NCI-H1092 (cell line): ENCODE measurements at places on chromosomes 5 and 9.

- no peak for DNase-seq
These were observed 250.9 kb downstream of the ADGRV1 start for GRCh38 chr5:90809311-90810056.

DNA sequence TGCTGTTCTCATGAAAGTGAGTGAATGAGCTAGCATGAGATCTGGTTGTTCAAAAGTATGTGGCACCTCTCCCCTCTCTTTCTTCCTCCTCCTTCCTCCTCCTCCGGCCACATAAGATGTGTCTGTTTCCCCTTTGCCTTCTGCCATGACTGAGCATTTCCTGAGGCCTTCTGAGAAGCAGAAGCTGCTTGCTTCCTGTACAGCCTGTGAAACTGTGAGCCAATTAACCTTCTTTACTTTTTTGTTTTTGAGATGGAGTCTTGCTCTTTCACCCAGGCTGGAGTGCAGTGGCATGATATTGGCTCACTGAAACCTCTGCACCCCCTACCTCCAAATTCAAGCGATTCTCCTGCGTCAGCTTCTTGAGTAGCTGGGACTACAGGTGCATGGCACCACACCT lies 6.1 kb downstream of the S100Z start:
- no peak for DNase-seq

DNA sequence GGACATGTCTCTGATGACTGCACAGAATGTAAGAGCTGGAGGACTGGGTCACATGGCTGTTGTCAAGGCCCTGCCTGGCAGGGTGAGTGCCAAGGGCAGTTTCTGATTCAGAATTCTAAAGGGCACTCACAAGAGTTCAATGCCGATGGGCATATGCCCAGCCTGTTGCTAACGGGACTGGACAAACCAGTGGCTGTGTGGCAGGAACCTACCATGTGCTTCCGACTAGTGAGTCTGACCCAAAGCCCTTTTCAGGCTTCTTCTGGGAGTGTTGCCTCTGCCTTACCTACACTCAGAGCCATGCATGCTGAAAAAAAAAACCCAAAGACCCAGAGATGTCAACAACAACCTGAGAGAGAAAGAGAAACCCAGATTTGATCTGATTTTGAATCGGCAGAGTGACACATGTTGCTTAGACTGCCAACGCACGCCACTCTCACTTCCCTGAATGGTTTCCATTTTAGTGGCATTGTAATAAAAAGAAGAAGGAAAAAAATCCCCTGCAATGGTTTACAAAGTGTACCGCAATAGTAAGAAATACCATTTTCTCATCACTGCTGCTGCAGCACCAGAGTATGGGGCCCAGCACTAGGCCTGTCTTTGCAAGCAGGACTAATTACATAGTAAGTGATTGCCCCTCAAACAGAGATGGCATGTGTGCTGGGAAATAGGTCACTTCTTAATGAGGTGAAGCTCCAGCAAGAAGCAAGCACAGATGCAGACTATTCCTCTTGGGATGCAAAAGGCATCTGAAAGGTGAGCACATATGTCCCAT lies 194.3 kb downstream of the PALM2AKAP2 start:
- DNase-seq, result no peak

GRCh38 chr5:154723740-154724505 lies 31.3 kb upstream of the LARP1 start:
- DNase-seq, result no peak

- DNase-seq, result no peak
These were observed 186.2 kb downstream of the DENND1A start for GRCh38 chr9:123743737-123744136.

GRCh38 chr9:93196096-93197055 lies 12.4 kb downstream of the WNK2 start:
- DNase-seq, result no peak

DNA sequence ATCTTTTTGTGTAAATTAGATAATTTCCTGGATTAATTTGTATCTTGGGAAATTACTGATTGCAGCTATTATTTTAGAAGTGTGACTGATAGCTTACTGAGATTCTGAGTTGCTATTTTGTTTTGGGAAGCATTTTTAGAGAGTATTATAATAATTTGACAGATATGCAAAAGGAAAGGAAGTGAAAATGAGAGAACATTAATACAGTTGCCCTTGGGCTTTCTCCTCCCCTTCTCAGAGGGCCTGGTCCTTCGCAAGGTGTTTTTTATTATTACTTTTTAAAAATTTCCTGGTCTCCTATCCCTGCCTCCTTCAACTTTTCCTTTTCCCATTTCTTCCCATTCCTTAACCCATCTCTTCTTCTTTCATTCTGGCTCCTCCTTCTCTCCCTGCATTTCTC lies 32.6 kb downstream of the UBAP1 start:
- no peak for DNase-seq

- DNase-seq, result no peak
These were observed 33.4 kb downstream of the DDX4 start for GRCh38 chr5:55771175-55771655.

DNA sequence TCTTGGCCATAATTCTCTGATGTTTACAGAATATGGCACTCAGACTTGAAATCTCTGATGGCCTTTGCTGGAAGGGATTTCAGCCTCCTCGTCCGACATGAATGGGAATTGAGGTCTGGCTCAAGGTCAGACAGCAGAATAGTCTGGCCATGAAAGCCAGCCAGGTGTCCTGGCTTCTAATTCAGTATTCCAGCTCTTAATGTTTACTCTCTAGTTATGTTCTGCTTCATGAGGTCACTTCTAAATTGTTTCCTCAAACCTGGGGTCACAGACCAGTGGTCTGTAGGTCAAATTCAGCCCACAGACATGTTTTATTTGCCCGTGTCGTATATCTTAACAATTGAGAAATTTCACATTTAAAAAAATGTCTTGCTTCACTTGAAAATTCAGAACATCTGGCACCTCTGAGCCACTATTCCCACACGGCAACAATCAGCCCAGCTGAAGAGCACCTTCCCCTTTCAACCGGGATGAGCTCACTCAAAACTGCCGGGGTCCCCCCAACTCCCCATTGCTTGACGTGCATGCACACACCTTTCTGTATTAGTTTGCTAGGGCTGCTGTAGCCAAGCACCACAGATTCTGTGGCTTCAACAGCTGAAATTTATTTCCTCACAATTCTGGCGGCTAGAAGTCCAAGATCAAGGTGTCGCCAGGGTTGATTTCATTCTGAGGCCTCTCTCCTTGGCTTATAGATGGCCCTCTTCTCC lies 243.5 kb downstream of the ENC1 start:
- DNase-seq, result no peak

GRCh38 chr5:16592255-16592654 lies 24.5 kb downstream of the RETREG1 start:
- no peak for DNase-seq

- no peak for DNase-seq
These were observed 4.5 kb upstream of the IL7R start for GRCh38 chr5:35852084-35852734.

- no peak for DNase-seq
These were observed 5.5 kb upstream of the LYSMD3 start for GRCh38 chr5:90534922-90535321.

GRCh38 chr5:132426525-132427138 lies 57.1 kb downstream of the SLC22A5 start:
- DNase-seq, result no peak

GRCh38 chr5:79582186-79582585 lies 30.1 kb upstream of the TENT2 start:
- peak; percentile 29 for DNase-seq

DNA sequence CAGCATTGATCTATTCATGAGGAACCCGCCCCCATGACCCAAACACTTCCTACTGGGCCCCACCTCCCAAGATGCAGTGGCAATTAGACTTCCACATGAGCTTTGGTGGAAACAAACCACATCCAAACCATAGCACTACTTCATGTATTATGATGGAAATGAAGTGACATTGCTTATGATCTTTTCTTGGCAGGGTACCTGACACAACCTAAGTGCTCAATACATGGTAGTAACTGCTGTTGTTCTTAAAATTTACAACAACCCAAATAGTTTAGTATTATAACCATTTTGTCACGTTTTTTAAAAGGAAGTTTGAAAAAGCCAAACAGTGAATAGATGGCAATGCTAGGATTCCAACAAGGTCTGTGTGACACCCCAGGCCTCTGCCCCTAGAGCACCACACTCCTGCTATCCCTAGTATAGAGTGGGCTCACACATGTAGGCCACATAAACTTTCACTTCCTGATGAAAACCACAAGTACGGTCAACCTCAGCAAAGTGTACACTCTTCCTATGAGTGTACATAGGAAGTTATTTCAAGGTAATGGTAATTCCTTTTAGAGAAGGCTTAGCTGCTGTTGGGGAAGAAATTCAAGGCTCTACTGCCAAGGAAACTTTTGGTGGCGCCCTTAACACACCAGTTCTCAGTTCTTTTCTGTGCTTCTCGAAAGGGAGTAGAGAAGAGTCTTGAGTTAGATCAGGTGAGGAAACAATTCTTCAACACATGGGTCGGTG lies 97.6 kb downstream of the ARSB start:
- no peak for DNase-seq

DNA sequence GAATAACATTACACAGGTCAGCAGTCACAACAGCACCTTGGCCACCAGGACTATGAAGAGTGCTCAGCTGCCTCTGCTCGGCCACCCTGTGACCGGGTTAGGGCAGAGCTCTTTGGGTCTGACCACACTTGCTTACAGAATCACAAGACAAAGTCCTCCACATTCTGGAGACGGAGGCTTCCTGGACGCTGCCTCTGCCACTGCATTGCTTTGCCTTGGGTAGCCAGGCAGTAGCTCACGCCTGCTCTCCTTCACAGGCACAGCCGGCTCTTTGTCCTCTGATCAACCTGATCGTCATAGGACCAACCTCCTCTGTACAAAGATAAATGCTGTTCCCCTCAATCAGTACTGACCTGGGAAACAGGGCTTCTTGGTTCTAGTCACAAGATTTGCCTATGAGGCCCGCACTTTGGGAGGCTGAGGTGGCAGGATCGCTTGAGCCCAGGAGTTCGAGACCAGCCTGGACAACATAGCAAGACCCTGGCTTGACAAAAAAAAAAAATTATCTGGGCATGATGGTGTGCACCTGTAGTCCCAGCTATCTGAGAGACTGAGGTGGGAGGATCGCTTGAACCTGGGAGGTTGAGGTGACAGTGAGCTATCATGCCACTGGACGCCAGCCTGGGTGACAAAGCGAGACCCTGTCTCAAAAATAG lies 128.4 kb upstream of the IER5L start:
- DNase-seq, result no peak

DNA sequence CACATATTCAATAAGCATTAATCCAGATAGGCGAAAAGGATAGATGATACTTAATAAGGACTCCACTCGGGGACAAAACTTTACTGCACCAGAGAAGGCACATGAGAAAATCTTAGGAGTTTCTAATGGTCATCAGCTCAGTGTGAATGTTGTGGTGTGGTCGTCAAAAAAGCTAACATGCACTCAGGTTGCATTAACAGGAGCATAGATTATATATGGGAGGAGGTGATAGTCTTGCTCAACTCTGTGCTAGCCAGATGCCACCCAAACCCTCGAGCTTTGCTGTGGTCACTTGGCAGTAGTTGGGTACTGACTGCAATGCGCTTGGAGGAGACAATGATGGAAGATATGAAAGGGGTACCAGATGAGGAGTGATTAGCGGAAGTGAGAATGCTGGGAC lies 8.6 kb upstream of the COL27A1 start:
- no peak for DNase-seq

- no peak for DNase-seq
These were observed 79.7 kb upstream of the OSMR start for GRCh38 chr5:38766151-38766550.

- no peak for DNase-seq
These were observed 86.6 kb downstream of the APBA1 start for GRCh38 chr9:69585571-69585970.

GRCh38 chr5:151670953-151671636 lies 15.6 kb downstream of the SPARC start:
- no peak for DNase-seq

GRCh38 chr9:18058564-18059442 lies 415.1 kb upstream of the ADAMTSL1 start:
- no peak for DNase-seq

DNA sequence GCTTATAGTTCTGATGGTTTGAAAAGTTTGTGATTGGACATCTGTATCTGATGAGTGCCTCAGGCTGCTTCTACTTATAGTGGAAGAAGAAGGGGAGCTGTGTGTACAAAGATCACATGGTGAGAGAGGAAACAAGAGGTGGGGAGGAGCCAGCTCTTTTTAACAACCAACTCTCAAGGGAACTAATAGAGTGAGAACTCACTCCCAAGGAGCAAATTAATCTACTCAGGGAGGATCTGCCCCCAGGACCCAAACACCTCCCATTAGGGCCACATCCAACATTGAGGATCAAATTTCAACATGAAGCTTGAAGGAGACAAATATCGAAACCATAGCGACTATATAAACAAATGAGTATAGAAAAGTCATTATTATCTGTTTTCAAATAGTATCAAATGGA lies 64.7 kb upstream of the PRLR start:
- DNase-seq, result no peak

- no peak for DNase-seq
These were observed 14.5 kb downstream of the GSN start for GRCh38 chr9:121282277-121283079.

GRCh38 chr9:81669866-81670265 lies 19.5 kb downstream of the TLE1 start:
- DNase-seq, result no peak

- no peak for DNase-seq
These were observed 2.1 kb downstream of the TLN1 start for GRCh38 chr9:35729700-35730485.

DNA sequence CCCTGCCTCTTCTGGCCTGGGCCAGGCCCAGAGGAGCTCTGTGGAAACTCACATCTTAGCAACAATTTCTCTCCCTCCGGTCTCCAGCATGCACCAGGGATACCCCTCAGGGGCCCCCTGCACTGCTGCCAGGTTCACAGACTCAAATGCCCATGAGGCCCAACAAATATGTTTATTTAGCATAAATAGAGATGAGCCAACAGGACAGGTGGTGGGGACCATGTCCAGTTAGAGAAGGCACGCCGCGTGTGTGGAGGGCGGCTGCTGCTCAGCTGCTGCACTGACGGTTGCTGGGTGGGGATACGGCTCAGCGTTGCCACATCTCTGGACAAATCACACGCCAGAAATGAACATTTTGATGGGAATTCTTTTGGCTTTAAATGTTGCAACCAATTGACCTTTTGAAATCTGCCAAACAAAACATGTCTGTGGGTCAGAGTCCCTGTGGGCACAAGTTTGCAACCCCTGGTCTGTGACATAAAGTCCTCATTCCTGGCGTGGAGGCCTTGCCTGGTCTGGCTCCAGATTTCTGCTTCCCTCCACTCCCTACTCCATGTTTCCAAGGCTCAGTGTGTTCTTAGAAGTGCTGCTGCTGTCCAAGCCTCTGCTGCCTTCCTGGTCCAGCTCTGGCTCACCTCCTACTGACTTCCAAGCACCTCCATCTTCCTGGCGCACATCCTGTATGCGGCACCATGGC lies 88.9 kb downstream of the AMBP start:
- DNase-seq, result peak; percentile 44
